ENCODE measurements at places on chromosomes 3 and 15.

DNA sequence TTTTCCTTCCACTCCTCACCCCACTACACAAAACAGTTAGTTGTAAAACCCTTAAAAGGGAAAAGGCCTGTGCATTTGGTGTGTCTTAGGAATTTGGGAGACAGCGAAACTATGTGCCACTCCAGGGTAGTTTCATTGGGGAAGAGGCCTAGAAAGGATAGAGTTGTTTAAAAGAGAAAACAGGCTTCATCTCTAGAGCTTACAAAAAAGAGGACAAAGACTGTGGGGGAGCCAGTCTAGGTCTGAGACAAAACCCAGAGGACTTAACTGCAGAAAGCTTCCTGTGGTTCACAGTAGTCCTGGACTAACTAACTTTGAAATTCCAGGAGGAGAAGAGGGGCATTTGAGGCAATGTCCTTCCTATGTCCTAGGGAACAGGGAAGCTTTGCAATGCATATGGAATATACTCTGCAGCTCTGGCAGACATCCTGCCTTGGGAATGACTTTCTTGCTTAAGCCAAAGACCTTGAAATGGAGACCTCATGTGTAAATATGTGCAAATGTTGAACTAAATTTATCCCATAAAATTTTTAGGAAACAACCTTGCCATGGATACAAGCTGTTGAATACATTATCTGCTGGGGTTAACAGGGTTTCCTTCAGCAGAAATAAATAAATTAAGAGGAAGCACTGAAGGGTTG is 159.4 kb downstream of the LSAMP start:
- no peak for DNase-seq

GRCh38 chr3:130728037-130728436 is 18.6 kb downstream of the PIK3R4 start:
- DNase-seq: no peak

DNA sequence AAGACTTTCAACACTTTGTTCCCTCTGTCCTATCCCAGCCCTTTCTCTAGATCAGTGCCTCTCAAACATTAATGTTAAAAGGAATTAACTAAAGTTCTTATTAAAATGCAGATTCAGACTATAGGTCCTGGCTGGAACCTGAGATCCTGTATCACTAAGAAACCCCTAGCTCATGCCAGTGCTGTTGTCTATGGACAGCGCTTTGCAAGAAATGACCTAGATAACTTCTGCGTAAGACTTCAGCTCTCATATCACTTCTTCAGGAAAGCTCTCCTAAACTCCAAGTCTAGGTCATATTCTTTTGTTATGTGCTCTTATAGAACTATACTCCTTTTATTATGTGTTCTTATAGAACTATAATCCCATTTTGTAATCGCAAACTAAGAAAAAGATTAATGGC is 67.8 kb upstream of the CDIN1 start:
- no peak for DNase-seq

- no peak for DNase-seq
Observed at GRCh38 chr15:72995849-72996248, 56.4 kb upstream of the NEO1 start.

DNA sequence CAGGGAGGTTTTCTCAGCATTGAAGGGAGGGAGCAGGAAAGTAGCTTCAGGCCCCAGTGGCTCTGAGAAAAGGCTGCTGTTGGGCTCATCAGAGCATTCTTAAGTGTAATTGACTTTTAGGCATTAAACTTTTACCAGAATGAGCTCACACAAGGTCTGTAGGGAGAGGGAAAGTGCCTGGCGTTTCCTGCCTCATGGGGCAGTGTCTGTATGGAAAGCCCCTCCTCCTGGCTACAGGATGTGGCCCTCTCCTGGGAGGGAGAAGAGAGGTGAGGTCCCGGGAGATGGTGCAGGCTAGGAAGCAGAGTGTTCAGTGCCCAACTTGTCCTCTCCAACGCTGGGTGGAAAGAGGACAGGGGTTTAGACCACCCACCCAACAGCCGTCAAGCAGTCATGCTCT is 21.3 kb upstream of the SCN10A start:
- no peak for DNase-seq

DNA sequence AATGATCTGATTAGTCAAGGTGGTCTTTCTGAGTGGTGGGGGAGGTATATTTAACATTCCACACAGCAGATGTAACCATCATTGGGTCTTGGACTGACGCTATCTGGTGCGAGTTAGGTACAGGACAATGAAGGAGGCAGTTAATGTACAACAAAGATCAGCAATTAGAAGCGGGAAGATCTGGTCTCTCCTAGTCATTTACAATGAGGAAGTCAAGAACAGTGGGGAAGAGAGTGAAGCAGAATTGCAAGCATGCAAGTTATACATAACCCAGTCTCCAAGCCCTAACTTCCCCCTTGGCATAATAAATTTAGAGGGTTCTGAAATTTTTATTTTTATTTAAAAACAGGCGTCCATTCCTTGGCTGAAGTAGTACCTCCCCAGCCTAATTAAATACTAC is 14.1 kb downstream of the GPD1L start:
- no peak for DNase-seq

DNA sequence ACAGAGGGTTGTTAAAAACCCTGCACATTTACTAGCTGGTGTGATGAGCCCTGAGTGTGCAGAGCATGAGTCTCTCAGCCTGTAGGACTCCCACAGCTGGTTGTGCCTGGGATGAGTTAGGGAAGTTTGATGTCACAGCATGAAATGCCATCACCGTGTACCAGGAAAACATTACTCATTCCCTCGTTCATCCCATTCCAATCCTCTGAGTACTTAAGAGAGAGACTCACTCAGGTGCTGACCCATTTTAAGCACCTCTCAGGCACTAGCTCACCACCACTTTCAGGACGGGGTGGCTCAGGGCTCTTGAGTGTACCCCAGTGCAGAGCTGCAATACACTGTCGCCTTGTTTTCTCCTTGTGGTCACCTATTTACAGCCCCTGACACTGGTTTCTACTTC is 18.7 kb downstream of the MGLL start:
- DNase-seq: no peak

- no peak for DNase-seq
Observed at GRCh38 chr15:31125061-31125460, 23.5 kb upstream of the TRPM1 start.

- DNase-seq: no peak
Observed at GRCh38 chr3:103927896-103928295, 1438.8 kb upstream of the ALCAM start.

- DNase-seq: no peak
Observed at GRCh38 chr3:48187301-48187578, 977 bp downstream of the CDC25A start.

- no peak for DNase-seq
Observed at GRCh38 chr3:42763021-42763420, 10.0 kb downstream of the CCDC13 start.
